RKO (cell line): ENCODE measurements at places on chromosomes 6 and 20.

GRCh38 chr20:46350986-46351267 is 42.6 kb upstream of the CDH22 start:
- DNase-seq: no peak

DNA sequence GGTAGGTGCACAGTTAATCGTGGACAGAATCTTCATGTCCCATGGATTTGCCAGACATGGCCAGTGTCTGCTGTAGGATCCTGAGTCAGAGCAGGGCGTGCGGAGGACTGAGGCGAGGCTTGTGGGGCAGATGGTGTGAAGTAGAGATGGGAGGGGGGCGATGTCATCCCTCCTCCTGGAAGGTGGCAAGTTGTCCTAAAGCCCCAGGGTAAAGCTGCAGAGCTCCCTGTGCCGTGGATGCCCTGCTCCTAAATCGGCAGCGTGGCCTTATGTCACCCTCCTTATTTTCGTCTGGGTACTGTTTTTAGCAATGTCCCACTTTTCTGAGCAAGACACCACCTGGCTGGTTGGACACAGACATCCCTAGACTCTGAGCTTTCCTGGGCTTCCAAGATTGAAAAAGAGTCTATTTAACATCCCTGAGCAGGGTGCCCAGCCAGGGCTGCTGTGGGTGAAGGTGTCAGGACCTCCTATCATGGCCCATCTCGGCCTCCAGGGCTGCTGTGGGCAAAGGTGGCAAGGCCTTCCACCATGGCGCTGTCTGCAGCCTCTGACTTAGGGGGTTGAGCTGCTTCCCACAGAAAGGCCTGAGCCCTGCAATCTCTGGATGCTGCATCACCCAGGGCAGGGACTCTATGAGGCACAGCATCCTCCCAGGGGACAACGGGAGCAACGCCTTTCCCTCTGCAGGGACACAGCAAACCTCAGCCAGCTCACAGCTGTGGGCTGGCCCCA is 145.4 kb downstream of the TTLL2 start:
- DNase-seq: no peak

DNA sequence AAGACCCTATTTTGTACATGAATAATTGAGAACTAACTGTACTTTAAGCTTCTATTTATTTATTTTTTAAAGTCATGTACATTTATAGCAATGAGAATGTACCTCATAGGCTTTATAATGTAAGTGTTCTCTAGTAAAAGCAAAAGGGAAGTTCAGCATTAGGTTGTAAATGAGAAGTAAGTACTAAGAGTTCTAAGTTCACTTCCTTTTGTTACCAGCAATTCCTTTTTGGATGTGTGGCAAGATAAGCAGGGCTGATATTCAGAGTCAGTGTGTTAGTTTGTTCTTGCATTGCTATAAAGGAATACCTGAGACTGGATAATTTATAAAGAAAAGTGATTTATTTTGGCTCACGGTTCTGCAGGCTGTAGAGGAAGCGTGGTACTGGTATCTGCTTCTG is 54.0 kb upstream of the CCN2 start:
- no peak for DNase-seq

GRCh38 chr6:149471801-149472200 is 13.0 kb downstream of the ZC3H12D start:
- no peak for DNase-seq

GRCh38 chr6:113551168-113551567 is 306.0 kb upstream of the MARCKS start:
- DNase-seq: no peak

GRCh38 chr20:13105864-13106457 is 97.2 kb downstream of the SPTLC3 start:
- peak; percentile 55 for DNase-seq

- no peak for DNase-seq
Observed at GRCh38 chr6:86251106-86251505, 608.4 kb upstream of the SYNCRIP start.

DNA sequence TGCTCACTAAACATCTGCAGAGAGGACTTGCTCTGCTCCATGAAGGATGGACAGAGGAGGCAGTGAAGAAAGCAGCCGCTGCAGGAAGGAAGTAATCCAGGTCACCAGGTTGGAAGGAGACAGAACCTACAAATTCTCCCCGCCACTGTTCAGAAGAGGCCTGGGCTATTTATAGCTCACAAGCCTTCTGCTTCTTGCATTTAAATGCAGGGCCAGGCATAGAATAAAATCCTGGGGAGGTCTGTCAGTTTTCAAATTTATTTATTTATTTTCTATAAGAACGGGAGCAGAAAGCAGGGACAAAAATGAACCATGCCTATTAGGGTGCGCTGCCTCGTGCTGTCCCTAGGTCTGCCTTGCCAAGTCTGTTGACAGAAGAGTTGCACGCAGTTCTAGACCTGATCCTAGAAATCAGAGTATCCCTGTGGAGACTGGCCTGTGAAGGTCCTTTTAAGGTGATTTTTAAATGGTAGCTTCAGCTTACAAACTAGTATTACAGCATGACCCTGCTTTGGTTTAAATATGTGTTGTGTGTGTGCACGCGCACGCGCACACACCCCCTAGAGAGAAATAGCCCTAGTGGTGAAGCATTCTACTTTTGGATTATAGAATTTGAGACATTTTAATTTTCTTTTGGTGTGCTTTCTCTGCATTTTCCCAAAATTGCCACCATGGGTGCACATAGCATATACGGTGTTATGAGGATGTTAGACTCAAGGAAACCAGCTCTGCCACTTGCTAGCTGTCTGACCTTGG is 19.5 kb downstream of the RIMS4 start:
- DNase-seq: no peak

- no peak for DNase-seq
Observed at GRCh38 chr6:89830170-89830809, 610 bp downstream of the CASP8AP2 start.

DNA sequence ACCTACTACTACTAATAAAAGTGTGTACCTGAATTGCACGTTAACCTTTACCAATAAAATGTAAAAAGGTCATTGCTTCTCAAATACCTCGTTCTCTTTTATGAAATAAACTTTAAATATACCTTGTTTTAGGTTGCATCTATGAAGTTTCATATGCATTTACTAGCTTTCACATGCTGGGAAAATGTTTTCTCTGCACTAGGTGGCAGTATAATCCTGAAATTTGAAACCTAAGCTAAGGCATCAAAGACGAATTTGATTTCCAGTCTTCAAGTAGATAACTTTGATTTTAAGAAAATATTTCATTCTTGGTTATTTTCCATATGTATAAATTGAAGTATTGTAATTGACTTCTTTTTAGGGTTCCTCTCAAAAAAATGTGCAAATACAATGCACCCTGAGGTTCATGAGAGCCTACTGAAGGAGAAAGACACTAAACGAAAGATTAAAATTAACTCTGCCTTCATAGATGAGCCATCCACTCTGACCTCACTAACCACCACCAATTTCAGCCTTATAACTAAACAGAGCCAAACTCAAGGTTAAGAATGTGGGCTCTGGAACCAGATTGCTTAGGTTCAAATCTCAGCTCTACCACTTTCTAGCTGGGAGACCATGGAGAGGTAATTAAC is 7.3 kb upstream of the COL9A1 start:
- peak; percentile 60 for DNase-seq

DNA sequence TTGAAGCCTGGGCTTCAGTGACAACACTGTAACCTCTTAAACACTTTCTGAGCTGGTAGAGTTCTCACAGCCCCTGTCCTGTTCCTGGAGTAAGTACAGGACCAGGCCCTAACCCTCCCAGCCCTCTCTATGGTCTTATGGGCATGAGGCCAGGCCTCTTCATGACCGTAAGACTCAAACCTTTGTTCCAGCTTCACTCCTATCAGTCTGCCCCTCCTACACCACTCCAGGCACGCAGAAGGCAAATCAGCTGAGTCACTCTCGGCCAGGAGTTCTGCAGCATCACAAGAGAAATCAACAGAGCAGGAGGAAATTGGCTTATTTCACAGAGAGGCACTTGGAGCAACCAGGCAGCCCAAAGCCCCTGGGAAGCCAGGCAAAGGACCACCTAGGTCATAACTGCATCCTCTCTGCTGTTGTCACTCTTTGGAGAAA is 25.3 kb upstream of the CHD6 start:
- DNase-seq: no peak

GRCh38 chr6:46757214-46757596 is 10.5 kb downstream of the ANKRD66 start:
- DNase-seq: no peak

DNA sequence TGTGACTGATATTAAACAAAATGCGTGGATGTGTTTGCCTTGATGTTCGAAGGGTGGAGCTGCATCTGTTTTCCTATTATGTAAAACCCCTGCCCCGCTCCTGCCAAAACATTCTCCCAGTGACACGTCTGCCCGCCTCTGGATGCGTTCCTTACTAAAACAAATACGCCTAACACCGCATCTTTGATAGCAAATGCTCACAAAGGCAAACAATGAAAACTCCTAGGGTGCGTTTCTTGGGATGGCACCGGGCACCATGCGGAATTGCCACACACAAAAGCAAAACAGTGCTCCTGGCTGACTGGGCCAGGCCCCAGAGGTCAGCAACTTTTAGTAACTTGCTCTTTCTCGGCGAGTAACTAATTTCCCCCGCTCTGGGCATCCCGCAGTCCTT is 9.0 kb upstream of the FOXC1 start:
- DNase-seq: no peak

- no peak for DNase-seq
Observed at GRCh38 chr6:148650941-148651505, 95.8 kb upstream of the UST start.

GRCh38 chr20:32607324-32607723 is 22.2 kb upstream of the NOL4L start:
- DNase-seq: no peak

DNA sequence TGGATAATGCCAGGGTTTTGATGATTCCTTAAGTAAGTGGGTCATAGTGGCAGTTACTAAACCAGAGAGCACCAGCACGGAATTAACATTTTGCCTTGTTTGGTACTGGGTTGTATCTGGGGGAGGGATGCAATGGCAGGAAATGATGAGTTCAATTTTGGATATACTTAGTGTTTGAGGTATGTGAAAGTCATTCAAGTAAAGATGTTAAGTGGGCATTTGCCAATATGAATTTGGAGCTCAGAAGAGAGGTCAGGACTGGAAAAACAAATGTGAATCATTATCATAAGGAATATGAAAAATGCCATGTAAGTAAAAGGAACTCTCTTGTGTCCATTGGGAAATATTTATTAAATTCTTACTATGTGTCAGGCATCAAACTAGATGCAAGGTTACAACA is 6.2 kb downstream of the PXT1 start:
- DNase-seq: no peak
